NCI-H2081 treated with DMSO at 0.1 percent for 48 hours (cell line): ENCODE measurements at places on chromosomes 11 and 22.

GRCh38 chr22:40024201-40025061 is 29.7 kb downstream of the FAM83F start:
- DNase-seq, result no peak

DNA sequence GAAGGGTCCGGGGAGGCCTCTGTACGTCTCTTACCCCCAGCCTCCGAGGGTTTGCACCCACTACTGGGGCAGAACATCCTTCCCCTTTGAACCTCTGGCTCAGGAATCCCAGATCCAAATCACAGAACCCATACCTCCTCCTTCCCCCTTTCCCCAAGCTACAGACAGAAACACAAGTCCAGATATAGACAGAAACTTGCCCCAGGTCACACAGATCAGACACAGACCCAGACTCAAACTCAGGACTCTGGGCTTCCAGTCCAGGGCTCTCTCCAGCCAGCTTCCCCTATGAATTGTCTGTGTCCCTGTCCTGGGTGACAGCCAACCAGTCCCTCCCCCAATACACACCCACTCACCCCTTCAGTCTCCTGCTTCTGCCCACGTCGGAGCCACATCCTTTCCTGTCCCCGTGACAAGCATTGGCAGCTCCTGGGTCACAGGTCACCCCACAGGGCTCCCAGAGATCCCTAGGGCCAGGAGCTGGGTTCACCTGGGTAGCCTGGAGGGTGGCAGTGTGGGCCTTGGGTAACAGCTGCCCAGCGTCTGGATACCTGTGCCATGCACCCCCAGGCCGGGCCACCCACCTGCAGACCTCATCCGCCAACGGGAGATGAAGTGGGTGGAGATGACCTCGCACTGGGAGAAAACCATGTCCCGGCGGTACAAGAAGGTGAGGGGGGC is 772 bp downstream of the TBC1D10C start:
- no peak for DNase-seq

DNA sequence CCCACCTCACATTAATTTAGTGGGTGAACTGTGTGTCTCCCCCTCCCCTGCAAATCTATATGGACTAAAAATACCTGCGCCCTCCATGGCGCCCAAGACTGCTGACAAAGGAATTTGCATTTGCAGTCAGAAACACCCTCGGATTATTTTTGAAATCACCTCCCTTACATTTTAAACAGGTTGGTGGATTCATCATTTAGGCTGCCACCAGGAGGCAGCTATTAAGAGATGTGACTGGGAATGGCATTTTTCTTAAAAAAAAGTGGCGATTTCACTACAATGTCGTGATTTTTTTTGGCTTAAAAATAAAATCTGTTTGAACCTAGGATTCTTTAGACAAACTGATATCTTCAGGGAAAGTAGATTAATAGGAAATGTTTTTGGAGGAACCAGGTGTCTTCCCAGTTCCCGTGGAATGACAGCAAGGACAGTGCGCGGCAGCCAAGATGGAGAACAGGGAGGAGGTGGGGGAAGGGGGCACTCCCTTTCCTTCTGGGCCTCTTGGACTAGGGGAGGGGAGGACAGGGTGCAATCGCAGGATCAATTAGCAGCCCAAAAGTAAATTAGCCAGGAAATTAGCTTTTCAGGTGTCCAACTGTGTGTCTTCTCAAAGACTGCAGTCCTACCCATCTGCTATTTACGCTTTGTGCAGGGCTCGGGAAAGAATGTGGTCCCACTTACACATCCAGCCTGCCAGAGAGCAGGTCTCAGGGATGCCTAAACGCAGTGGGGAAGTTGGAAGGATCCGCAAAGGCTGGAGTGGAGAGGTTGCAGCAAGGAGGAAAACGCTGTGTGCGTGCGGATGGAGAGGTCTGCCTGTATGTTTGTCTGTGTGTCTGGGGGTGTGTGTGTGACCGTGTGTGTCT is 496.4 kb downstream of the NTM start:
- DNase-seq, result no peak

DNA sequence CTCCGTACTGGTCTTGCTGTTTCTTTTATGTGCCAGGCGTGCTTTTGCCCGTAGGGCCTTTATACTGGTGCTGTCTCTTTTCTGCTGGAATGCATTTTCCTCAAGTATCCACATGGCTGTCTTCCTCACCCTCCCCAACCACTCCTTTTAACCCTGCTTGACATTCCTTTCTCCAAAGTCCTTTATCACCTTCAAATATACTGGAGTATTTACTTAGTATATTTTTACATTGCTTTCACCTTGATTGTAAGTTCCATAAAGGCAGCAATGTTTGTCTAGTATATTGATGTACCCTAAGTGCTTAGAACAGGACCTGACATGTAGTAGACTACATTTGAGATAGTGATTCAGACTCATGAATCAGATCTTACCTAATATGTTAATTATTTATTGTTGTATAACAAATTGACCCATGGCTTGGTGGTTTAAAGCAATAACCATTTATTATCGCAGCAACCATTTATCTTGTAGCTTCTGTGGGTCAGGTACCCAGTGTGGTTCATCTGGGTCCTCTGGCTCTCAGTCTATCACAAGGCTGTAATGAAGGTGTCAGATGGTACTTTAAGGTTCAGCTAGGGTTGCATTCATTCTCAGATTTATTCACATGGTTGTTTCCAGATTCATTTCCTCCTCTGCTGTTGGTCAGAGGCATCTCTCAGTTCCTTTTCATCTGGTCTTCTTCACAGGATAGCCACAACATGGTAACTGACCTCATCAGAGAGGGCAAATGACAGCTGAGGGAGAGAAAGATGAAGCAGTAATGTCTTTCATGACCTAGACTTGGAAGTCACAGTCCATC is 34.2 kb downstream of the DDX10 start:
- no peak for DNase-seq

DNA sequence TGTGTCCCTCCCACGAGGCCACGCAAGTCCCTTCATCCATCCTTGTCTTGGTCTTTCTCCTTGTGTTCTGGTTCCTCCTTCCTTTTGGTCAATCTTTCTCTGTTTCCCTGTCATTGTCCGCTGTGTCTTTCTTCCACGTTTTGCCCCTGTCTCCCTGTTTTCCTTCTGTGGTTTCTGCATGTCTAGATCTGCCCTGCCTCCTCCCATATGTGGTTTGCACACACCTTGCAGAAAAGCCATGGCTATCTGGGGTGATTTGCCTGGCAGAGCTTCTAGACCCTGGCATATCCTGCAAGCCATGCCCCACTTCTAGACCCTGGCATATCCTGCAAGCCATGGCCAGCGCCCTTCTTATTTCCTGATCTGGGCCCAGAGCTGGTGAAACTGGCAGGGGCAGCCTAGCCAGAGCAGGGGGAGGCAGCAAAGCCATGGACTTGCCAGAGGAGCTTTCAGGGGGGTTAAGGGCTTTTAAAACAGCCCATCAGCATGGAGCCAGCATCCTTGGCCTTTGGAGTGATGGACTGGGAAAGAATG is 131.6 kb upstream of the NECTIN1 start:
- DNase-seq, result no peak

DNA sequence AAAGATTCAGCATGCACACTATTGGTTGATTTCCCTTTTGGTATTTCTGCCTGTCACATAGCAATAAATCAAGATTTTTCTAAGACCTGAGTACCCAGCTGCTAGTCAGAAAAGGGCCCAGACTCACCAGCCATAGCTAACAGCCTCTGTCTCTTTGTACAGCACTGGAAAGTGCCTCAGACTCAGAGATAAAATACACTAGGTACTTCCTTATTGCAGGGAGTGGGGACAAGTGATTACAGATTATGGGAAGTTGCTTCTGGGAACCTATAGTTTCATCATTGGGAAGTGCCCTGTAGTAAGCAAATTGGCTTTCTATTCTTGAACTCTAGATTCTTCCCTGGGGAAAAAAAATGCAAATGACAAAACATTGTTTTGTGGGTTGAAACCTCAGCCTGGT is at the start of gene CASP5:
Gene CASP5 (minus strand): TSS at position 166 of the 400 bp plus-strand sequence. CDS start 32 bp downstream, at position 134.
- DNase-seq, result no peak

DNA sequence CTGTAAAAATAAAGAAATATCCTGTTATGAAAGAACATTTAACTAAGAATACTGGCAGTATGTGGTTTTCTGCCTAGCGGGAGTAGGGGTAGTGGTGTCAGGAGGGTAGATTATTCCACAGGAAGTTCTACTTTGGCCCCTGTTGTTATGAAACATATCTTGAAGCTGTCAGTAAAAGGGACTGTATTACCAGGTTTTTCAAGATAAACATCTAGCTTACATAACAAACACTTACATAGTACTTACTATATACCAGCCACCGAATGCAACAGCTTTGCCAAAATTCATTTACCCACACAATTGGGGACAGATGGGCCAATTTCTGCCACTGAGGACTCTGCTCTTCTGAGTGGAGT is 3.7 kb downstream of the TMEM123 start:
- no peak for DNase-seq

- no peak for DNase-seq
Measured at GRCh38 chr11:95714843-95715776, 74.5 kb downstream of the FAM76B start.

DNA sequence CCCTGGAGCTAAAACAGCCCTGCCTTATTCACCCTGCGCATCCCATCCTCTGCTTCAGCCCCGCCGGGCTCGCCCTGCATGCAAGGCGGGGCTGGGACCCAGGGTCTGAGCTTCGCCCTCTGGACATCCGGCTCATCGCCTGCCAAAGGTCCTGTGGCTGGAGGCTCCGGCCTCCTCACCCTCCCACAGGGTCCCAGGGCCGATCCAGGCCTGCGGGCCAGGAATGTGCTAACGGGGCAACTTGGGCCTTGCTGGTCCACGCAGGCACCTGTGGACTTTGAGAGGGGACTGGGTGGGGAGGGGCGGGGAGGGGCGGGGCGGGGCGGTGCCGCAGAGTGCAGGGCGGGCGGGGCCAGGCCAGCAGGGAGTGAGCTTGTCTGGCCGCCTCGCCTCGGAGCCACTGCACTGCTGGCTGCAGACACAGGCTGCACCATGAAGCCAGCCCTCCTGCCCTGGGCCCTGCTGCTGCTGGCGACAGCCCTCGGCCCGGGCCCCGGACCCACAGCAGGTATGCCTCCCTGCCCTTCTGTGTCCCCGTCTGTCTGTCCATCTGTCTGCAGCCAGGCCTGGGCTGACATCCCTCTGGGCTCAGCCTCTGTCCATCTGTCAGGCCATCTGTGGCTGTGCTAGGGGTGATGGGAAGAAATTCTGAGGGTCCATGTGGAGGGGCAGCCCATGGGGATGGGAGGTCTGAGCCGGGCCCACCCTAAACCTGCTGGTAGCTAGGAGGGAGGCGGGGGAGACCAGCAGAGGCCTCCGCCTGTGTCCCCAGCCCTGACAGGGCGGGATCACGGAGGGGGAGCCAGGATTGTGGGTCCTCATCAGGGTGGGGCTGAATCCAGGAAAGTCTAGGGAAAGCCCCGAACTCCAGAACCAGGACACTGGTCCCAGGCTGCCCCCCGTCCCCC is at the start of gene SUSD2:
Gene SUSD2 (plus strand): TSS at position 400 of the 908 bp plus-strand sequence. CDS start 33 bp downstream, at position 433.
- DNase-seq, result no peak

DNA sequence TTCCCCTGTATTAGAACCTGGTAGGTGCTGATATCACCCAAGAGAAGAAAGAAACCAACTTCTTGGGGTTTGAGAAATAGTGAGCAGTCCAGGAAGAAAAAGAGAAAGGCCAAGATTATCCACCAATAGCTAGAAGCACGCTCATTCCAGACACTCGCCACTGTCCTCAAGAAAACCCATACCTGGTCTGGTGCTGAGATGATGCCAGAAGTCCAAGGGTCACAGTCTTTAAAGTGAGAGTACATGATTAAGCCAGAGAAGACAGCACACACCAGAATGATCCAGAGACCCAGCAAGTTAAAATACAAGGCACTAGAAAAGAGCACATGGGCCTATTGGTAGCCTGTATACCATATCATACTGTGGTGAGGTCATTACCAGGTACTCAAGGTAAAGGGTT is 23.6 kb downstream of the SLC5A12 start:
- no peak for DNase-seq

DNA sequence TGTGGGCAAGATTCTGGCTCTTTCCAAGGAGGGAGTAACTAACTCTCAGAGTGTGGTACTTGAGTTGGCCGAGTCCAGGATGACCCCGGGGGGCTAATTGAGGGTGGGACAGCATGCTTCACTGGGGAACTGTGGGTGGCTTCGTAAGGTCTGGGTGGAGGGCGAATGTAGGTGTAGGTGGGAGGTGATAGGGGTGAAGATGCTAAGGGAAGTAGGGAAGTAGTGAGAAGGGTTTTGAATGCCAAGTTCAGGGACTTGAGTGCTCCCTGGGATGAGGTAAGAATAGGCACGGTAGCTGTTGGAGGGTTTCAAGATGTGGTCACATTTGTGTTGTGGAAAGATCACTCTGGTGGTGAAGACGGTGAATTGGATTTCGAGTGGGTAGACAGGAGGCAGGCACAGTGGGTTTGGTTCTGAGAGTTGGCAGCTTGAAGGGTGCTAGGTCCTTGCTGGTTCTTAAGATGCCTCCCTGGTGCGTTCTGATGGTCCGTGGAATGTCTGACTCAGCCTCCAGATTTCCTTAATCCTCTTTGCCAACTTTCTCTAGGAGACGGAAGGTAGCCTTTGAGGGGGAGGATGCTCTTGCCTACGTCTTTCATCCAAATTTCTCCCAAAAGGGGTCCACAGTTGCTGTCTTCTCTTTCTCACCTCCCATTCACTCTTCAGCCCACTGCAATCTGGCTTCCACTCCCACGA is 2.5 kb upstream of the DNAL4 start:
- no peak for DNase-seq

DNA sequence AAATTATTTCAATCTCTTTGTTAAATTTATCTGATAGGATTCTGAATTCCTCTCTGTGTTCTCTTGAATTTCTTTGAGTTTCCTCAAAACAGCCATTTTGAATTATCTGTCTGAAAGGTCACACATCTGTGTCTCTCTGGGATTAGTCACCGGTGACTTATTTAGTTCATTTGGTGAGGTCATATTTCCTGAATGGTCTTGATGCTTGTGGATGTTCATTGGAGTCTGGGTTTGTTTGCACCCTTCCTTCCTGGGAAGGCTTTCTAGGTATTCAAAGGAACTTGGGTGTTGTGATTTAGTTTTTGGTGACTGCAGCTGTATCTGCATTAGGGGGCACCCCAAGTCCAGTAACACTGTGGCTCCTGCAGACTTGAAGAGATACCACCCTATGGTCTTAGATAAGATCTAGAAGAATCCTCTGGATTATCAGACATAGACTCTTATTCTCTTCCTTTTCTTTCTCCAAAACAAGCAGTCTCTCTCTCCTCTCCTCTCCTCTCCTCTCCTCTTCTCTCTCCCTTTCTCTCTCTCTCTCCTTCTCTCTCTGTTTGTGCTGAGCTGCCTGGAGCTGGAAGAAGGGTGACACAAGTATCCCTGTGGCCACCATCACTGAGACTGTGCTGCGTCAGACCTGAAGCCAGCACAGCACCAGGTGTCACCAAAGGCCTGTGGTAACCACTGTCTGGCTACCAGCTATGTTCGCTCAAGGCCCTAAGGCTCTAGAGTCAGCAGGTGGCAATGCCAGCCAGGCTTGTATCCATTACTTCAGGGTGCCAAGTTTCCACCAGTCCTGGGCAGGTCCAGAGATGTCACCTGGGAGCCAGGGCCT is 3.3 kb upstream of the HEPN1 start:
- no peak for DNase-seq

- DNase-seq, result no peak
Measured at GRCh38 chr11:126512741-126513715, 157.5 kb downstream of the ST3GAL4 start.

GRCh38 chr22:49863931-49864330 is 10.3 kb downstream of the ZBED4 start:
- DNase-seq, result no peak
